ENCODE measurements at places on chromosomes 3 and 15.

- DNase-seq = no peak
These were observed 330.9 kb upstream of the THBS1 start for GRCh38 chr15:39250001-39250400.

DNA sequence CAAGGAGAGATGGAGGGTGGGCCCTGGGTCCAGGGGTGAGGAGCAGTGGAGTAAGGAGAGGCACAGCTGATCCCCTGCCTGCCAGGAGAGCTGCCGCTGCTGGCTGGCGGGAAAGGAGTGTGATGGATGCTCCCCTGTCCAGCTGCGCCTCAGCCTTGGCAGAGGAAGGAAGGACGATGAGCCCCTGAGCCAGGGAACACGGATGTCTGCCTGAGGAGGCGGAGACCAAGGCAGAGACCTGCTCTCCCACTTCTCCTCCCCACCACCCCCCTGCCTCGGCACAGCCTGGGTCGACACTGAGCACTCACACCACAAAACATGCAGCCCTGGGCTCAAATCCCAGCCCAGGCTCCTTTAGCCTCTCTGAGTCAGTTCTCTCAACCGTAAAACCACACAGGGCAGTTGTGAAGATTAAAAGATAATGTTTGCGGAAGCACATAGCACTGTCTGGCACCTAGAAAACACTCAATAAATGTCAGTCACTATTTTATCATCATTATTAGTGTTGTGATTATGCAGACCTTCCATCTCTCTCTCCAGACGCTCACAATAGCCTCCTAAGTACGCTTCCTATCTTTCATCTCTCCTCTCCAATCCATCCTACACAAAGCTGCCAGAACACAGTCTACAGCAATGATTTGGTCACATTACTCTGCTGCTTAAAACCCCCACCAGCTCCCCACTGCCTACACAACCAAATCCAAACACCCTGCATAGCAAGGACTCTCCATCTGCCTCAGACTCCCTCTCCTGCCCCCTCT lies 52.2 kb downstream of the SEMA5B start:
- peak; percentile 30 for DNase-seq

GRCh38 chr3:70820397-70820796 lies 508.0 kb upstream of the MDFIC2 start:
- no peak for DNase-seq

- DNase-seq = no peak
These were observed 173.4 kb downstream of the WNT5A start for GRCh38 chr3:55313666-55314065.

GRCh38 chr3:122533931-122534334 lies 19.2 kb upstream of the KPNA1 start:
- DNase-seq = peak; percentile 41

DNA sequence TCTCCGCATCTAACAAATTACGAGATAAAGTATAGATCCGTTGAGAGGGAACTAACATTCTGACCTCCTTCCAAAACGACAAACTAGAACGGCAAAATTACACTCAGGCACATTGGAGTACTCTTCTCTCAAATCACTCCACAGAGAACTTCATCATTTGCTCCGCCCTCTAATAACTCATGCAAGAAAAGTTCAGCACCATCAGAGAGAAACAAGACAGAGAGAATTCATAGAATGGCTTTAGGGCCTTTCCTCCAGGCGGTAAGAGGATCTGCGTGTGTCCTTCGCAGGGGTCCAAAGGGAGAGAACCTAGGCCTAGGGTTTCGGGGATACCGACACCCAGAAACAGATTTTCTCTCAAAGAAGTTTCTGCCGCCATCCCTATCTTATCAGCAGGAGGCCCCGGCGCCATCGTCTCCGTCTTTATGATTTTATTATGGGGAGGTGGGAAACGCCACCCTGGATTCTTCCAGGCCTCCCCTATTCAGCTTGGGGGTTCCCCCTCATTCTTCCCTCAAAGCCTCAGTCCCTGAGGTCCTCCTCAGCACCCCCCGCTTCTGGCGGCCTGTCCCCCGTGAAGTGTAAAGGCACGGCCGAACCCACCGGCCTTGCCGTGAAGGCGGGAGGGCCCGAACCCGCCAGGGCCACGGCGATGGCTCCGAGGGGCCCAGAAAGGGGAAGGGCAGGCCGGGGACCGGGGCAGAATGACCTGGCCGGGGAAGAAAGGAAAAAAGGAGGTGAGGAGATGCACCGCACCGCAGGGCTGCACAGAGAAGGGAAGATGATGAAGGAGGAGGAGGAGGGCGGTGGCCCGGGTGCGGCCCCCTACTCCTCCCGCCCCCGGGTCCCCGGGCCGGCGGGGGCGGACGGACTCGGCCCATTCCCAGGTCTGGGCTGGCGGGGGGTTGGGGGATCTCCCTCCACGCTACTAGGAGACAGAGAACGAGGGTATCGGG lies 768 bp downstream of the UBXN7 start:
- peak; percentile 24 for DNase-seq

GRCh38 chr15:87576486-87577176 lies 679.9 kb downstream of the NTRK3 start:
- no peak for DNase-seq

DNA sequence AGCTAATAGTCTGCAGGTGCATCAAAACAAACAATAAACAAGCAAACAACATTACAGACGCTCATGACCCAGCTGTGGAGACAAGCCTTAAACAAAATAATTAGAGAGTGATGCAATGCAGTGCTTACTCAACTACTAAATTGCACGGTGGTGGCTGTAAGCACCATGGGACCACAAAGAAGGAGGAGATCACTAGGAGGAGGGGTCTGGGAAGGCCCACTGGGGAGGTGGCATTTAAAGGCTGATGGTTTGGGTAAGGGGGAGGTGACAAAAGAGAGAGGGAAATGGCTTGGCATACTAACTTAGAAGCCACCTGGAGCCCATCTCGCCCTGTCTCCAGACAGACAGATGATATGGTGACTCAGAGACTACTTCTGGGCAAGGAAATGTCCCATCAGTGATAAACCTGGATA lies 516.7 kb downstream of the FOXP1 start:
- DNase-seq = peak; percentile 43

DNA sequence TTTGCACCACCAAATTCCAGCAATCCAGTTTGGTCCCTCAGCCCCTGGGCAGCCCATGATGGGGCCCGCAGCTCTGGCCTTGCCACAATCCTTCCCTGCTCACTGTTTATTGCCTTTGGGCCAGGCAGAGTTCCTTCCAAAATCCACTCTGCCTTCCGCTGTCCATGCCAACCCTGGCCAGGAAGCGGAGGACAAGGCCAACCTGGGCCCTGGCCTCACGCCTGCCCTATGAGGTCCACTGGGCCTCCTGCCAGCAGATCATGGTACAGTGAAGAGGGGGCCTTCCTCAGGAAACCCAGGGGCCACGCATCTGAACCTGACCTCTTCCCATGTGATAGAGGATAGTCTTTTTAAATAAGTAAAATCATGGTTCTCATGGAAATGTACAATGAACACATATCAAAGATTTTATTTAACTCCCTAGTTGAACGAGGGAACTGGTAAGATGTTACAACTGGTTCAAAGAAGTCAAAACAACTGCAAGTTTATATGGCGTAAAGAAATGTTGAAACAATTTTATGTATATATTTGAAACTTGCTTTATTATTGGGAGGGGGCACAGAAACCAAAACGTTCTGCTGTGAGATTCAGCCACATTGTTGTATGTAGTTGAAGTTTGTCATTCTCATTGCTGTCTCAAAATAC lies 95.8 kb upstream of the TNFAIP8L3 start:
- no peak for DNase-seq

DNA sequence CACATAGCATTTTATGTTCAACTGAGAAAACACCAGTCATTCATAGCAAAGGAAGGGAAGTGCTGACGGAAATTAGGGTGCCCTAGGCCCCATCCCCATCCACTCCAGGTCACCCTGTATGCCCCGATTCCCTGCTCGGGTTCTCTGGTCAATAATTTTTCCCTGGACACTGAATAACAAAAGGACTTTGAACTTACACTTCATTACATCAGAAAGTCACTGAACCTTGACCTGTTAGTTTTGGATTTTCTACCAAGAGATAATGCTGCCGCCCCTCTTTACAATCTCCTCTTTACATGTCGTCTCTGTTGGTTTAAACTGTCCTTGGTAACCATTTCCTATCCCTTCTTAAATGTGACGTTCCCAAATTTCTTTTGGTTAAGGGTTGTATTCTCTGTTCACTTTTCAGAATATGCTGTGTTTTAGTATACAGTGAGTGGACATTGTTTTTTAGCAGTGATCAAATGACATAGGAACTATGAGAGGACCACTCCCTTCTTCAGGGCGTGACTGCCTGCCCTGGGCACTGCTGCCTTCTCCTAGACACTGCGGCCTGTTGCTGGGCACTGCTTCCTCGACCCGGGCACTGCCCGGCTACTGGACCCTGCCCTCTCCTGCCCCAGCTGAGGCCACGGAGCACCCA lies 13.6 kb upstream of the AHSG start:
- no peak for DNase-seq

DNA sequence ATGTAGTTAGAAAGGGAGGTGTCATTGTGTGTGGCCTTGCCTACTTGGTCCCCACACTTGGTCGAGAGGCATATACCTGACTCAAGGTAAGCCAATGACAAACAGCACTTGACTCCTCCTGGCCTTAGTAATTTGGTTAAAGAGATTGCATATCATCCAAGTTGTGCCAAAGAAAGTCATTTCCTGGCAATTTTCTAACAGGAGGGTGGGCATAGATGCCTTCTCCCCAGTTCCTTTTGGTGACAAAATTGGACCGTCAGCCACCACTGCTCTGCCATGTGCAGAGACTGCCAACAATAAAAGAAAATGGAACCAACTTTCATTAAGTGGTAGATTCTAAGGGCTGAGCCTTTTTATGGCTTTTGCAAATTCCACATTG lies 7.9 kb upstream of the LEKR1 start:
- no peak for DNase-seq

DNA sequence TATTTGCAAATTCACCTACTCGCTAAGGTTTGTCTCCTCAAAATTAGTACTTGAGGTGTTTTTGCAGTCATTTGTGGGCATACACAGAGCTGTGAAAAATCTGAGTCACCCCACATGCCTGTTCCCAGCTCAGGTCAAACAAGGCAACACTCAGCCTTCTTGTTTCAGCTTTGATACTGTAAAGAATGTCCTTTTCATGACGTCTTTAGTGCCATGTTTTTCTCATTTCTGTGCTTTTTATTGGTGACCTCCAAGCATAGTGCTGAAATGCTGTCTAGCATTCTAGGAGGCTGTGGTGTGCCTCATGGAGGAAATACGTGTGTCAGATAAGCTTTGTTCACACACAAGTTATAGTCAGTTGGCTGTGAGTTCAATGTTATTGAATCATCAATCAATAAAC lies 8.8 kb downstream of the CAPN3 start:
- no peak for DNase-seq

- DNase-seq = peak; percentile 79
These were observed 57.0 kb downstream of the IQSEC1 start for GRCh38 chr3:13016083-13016720.

- no peak for DNase-seq
These were observed 162.2 kb downstream of the OXSM start for GRCh38 chr3:25952133-25952532.

- DNase-seq = no peak
These were observed 266.4 kb upstream of the TBC1D5 start for GRCh38 chr3:18008706-18009368.

DNA sequence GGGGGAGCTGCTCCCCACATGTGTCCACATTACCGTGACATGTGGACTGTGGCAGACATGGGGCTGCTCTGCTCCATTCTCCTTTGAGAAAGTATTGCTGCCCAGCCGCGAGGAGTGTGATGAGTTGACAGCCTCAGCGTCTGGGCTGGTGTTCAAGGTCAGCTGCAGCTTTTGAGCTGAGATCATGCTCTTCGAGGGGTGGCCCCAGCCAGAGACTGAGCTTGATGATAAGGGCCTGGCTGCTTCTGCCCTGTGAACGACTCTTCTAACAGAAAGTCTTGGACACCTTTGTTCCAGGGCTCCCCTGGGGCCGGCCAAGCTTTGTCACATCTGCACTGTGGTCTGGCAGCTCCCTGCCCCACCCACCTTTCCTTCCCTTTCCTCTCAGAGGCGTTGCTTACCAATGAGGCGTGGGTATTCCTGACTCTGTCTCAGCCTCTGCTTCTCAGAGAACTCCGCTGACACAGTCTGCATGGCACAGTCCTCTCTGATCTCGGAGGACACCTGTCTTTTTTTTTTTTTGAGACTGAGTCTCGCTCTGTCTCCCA lies 86.6 kb downstream of the CHRD start:
- DNase-seq = no peak

DNA sequence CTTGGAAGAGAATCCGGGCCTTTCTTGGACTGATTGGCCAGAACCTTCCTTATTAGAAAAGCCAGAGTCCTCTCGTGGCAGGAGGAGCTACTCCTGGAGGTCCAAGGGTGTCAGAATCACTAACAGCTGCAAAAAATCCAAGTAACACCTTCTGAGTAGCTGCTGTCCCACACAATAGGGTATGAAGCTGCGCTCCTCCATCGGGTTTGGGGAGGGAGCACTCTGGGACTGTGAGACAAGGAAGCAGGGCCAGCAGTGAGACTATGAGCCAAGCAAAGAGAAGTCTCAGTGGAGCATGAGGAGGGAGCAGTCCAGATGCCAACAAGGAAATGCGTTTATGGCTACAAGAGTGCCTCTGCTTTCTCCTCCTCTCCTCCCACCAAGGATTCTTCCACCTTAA lies 21.7 kb downstream of the SEMA3G start:
- DNase-seq = no peak

- no peak for DNase-seq
These were observed 4.3 kb downstream of the SELENOT start for GRCh38 chr3:150607267-150608065.

DNA sequence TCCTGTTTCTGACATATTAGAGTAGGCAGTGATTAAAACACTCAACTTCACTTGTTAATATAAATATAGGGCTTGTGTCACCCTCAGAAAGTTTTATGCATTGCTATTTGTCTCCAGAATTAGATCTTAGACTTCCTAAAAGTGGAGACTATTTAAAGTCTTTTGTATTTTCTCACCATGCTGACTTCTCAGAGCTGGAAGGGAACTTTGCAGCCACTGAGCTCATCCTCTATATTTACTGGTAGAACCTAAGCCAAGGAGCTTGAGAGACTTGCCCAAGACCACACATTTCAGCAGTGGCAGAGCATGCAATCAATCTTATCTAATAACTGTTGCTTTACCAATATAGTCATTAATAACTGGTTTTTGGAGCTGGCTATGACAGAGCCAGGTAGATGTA lies 53.2 kb downstream of the STAC start:
- no peak for DNase-seq

GRCh38 chr3:71395927-71396695 lies 187.4 kb downstream of the FOXP1 start:
- no peak for DNase-seq

GRCh38 chr3:194736896-194737600 lies 51.4 kb downstream of the FAM43A start:
- DNase-seq = no peak

GRCh38 chr3:8745619-8746370 lies 12.2 kb downstream of the CAV3 start:
- DNase-seq = no peak
